ENCODE measurements at places on chromosomes 1 and 21.

DNA sequence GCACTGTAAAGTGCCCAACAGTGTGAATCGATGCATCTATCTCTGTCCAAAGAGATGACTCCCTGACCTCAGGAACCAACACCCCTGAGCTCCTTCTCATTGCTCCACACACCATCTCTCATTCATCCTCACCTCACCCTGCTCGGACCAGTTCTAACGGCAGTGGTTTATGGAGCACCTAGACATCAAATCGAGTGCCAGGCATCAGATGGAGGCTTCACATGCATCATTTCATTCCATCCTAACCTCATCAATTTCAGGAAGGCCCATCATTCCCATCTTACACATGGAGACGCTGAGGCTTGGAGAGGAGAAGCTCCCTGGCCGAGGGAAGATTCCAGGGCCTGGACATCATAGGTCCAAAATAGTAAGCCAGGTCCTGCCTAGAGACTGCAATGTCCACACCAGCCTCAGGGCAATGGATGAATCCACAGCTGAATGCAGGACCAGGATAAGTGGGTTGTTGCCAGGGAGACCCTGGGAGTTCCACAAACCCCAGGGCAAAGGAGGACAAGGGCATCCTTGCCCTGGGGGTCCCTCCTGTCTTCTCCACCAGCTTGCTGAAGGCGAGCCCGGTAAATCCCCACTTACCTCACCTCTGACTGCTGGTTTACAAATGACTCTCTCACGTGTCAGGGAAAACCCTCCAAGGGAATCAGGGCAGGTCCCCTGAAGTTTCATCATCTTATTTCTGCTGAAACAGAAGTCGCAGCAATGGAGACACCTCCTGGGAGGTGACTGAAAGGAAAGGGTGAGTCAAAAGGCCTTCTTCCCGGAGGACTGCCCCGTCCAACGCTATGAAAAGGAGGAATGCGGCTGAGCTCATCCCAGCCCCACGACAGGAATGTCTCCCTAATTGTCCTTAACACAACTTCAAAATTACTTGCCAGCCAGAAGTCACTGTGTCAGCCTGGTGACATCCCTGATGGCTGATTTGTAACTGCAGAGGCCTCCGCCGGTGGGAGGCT, 9.0 kb upstream of the IFFO2 start:
- DNase-seq: no peak

DNA sequence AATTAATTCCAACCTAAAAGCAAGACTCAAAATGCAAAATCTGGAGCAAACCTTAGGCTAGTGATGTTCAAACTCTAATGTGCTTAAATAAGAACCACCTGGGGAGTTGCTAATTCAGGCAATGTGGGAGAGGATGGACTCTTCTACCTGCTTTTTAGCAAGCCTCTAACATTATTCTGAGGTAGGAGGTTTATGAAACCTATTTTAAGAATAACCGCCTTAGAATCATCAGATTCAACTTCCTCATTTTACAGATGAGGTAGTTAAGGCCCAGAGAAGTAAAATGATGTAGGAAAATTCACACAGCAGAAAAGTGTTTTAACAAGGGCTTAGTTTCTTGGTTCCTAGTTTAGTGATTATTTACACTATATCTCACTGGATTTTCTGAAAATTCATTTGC, 8.6 kb upstream of the NTNG1 start:
- no peak for DNase-seq

- no peak for DNase-seq
Observed at GRCh38 chr1:87826681-87827251, 498.1 kb downstream of the LMO4 start.

DNA sequence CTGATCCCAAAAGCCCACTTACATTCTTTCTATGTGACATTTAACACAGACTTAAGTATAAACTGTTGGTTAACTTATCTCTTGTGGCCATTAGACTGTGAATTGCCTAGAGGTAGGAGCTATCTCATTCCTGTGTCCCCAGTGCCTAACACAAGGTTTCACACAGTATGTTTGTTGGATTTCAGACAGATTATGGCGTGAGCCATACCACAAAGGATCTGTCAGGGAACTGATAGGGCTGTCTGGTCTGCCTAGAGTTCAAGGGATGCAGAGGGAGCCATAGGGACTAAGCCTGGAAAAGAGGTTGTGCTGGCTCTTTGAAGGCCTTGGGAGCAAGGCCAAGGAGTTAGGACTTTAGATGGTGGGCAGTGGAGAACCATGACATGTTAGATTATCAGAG, 40.0 kb downstream of the MEF2D start:
- DNase-seq: no peak

- no peak for DNase-seq
Observed at GRCh38 chr1:115355069-115355468, 17.0 kb upstream of the NGF start.

- no peak for DNase-seq
Observed at GRCh38 chr1:20400341-20401177, 85.5 kb downstream of the CAMK2N1 start.

DNA sequence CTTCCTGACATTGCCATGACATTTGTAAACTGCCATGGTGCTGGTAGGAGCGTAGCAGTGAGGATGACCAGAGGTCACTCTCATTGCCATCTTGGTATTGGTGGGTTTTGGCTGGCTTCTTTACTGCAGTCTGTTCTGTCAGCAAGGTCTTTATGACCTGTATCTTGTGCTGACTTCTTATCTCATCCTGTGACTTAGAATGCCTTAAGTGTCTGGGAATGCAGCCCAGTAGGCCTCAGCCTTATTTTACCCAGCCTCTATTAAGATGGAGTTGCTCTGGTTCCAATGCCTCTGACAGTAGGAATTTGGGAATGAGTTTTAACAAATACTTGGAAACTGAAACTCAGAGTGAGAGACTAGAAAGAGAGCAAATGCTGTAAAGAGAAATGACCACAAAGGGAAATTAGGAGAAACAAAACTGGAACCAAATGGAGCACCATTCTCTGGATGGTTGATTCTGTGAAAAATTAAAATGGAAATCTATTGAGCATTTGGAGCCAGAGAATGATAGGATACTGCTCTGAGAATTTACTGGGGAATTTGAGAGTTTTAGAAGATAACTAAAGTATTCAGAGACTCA, 50.1 kb upstream of the RHOU start:
- DNase-seq: no peak

DNA sequence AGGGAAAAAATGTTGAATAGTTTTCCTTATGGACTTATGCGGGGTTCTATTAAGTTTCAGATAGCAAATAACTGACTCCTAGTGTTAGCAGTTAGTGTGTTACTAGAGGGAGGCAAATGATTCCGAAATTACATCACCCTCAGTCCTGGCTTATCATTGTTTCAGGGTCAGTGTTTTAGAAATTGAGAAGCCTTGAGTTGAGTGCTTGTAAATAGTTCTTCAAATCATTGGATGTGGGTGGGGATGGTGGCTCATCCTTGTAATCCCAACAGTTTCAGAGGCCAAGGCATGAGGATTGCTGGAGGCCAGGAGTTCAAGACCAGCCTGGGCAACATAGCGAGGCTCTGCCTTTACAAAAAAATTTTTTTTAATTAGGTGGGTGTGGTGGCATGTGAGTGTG, 21.3 kb downstream of the SOAT1 start:
- no peak for DNase-seq

GRCh38 chr1:9347095-9347850, 54.6 kb downstream of the SPSB1 start:
- DNase-seq: no peak
